ENCODE measurements at places on chromosomes 1 and 21. TPM values are rescaled to one million over a fixed set of nuclear protein-coding genes. Genes with fewer than 3 reads are reported as not detected.
A peak's percentile ranks its signal among the peaks of the same experiment; 100 is the strongest.

DNA sequence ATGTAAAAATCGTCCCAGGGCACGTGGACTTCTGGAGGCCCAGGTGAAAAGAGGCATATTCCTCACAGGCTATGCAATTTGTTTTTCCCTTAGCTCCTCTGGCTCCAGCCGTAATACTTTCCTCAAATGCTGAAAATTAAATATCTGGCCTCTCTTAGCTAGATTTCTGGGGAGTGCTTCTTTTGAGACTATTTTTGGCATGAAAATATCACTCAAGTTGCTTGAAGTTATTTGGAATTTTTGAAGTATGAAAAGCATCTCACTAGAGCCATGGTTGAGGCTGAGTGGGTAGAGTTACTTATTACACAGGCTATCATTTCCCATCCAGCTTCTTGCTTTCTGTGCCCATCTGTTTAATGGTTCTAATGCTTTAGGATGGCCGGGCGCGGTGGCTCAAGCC is 59.7 kb downstream of the MYOM3 start:
- DNase-seq: no peak

Gene BNIPL
- total RNA-seq: 0.46 TPM

DNA sequence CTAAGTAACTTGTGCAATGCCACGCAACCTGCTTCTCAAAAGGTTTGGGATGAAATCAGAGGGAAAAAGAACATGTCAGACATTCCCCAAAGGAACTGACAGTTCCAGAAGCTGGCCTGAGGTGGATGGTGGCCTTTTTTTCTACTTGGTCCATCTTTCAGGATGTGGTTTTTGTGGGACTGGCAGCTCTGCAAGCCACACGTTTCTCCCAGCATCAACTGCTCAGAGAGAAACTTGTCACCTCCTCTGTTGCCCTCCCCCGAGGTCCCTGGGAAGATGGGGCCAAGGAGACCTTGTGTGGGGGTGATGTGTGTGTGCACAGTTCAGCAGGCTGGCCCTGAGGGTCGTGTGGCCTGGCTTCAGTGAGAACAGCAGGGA is 2.5 kb upstream of the DHRS3 start:
- DNase-seq: no peak

Gene ADCY10
- total RNA-seq: 0.10 TPM

- DNase-seq: no peak
Observed at GRCh38 chr1:17086751-17087150, 32.5 kb downstream of the PADI2 start.

DNA sequence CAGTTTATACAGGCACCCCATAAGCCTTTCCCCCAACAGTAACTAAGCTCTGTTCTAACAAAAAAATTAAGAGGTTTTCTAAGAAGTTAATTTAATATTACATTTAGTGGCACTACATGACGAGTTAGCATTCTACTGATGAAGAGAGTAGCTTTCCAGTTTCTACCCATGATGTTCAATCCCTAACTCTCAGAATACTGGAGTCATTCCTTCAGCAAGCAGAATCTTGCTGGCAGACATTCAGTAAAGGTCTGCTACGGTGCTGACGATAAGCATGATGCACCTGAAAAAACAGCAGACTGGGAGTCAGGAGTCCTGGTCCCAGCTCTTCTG is 24.5 kb downstream of the SRSF4 start:
- DNase-seq: no peak

Gene H3-3A
- 404 TPM for total RNA-seq

Gene CAMTA1
- total RNA-seq: 82.2 TPM

DNA sequence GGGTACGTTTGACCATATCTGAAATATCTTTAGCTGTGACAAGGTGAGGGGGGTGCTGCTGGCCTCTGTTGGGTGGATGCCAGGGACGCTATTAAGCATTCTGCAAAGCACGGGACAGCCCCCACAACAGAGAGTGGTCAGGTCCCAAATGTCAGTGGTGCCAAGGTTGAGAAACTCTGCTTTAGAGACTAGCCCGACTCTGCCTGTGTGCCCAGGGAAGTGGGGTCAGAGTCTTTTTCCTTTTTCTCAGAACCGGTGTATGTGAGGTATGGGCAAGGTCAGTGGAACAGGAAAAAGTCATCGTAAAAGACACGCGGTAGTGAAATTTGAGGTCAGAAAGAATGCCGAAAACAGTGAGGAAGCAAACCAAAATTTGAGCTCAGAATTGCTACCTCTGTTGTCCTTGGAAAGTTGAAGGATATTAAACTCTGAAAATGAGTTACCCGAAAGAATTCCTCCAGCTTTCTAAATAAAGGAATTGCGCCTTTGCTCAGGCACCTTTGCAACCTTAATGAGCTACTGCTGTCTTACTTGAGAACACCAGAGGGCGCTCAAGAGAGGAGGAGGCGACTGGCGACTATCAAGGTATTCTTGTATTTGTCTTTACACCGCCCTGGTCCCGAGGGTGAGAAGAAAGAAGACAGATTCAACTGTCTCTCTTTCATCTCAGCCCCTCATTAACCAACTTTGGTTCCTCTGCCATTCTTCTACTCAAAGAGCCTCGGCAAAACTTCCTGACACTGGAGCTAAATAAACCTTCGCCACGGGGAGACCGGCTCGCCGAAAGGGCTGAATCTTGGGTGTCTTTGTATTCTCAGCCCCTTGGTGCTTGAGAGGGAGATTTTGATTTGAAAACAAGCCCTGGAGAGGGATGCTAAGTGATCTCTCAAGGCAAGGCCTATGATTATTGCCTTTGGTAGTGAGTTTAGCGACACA is 85.4 kb upstream of the OLIG2 start:
- peak; percentile 22 for DNase-seq

- DNase-seq: no peak
Observed at GRCh38 chr1:231160895-231161666, 777 bp upstream of the TRIM67 start.

DNA sequence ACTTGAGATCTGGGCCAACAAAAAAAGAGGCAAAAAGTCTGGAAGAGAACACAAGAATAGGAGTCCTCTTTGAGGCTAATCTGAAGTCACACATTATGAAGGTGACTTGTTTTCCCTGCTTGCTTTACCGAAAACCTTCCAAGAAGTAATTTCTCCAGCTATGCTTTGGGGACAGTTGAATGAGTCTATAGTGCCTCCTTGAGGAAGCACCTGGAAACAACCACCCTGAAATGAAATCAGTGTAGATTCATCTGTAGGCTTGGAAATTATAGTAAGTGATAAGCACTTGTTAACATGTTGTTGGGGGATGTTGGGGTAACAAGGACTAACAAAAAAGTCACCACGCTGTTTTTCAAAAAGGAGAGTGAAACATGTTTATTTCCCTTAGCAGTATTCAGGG is 23.4 kb upstream of the RPTN start:
- DNase-seq: no peak

GRCh38 chr1:86016076-86016759 is 140.4 kb downstream of the COL24A1 start:
- DNase-seq: no peak

Gene FMO1
- not detected for total RNA-seq

Gene C1orf141
- total RNA-seq: not detected

GRCh38 chr1:27451343-27451742 is 38.6 kb downstream of the WASF2 start:
- no peak for DNase-seq

Gene PLEKHN1
- 9.8 TPM for total RNA-seq

- no peak for DNase-seq
Observed at GRCh38 chr1:185795181-185795580, 61.0 kb downstream of the HMCN1 start.

- no peak for DNase-seq
Observed at GRCh38 chr1:248739572-248740205, 15.9 kb downstream of the LYPD8 start.

Data from Panc1 (cell line).